C1 segment of cervical spinal cord (tissue), 14 donors: ENCODE measurements at places on chromosomes 6 and 20.

- DNase-seq, result peak; percentile 31
Observed at GRCh38 chr6:118784641-118785164, 109.2 kb upstream of the ASF1A start.

DNA sequence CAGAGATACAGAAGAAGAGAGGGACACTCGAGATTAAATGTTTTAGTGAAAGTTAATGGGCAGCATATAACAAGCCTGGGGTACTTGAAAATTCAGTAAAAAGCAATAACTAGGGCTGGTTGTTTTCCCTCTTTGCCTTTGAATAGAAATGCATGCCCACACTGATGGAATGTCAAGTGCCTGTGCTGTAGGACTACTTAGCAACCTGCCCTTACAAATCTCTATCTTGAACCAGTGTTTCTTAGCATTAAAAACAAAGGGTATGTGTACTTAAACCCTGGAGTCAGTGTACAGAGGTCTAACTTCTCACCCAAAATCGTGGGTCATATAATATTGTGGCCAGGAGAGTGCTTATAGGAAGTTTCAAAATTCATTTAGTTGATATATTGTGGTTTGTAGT, 37.1 kb downstream of the RNF144B start:
- DNase-seq, result no peak

- no peak for DNase-seq
Observed at GRCh38 chr6:34638834-34639736, 57.5 kb downstream of the ILRUN start.

DNA sequence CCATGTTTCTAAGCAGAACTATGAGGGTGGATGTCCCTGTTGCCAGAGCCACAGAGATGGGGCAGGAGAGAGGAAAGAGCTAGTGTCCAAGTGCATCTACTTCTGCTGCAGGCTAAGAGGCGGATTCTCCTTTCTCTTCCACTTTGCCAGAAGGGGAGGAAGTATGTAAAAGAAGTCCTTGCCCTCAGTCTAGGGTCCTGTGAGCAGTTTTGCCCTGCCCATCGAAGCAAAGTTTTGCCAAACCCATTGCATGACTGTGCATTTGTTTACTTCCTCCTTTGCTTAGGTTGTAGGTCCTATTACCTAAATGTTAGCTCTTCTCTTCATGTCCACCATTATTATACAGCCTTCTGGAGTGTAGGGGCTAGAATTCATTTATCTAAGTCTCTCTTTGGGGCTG, 106.2 kb upstream of the ARMC2 start:
- DNase-seq, result no peak

GRCh38 chr20:49394264-49394663, 88.2 kb downstream of the KCNB1 start:
- no peak for DNase-seq

DNA sequence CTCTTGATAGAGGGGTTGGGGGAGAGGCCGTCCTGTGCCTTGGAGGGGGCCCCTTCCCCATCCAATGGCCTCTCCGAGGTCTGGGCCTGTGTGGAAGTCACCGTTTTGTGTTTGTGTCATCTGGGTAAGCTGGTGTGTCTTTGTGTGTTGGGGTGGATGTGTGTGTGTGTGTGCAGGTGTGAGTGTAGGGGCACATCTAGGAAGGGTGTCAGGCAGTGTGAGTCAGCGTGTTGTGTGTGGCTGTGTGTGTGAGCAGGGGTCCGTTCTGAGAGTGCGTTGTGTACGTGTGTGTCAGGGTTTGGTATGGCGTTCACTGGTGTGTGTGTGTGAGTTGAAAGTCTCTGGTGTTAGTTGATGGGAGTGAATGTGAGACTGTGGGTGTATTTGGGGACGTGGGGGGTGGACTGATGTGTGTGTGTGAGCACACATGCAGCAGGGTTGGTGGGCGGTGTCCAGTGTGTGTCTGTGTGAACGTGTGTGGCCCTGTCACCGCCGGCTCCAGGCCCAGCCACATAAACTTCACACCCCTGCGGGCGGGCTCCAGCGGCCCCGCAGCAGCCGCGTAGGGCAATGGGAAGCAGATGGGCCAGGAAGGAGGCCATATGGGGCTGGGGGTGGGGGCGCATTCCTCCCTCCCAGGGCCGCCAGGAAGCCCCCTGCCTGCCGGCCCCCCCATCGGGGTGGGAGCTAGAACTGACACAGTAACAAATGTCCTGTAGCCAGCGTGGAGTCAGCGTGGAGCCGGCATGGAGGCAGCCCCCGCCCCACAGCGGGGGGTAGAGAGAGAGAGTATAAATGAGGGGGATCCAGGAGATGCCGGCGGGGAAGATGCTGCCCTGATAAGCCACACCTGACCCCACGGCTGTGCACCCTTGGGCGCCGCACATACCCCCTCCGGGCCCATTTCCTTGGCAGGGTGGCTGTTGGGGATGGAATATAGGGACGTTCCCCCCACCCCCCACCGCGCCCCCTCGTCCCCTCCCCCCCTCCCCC, 32.1 kb downstream of the SNAI1 start:
- no peak for DNase-seq

DNA sequence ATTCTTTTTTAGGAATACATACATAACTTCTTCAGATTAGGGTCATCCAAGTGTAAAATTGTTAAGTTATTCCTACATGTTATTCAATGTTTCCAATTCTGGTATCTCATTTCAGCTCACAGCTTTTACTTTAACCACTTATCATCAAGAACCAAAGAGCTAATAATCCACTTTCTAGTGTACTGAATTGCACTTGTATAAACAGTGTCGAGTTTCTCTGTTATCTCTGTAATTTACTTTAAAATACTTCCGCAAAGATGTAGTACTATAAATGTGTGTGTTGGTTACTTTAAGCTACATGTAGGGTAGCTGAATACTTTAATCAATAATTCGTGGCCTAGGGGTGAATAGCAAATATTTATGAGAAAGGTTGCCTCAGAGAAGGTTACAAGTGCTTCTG, 8.8 kb upstream of the GJA1 start:
- DNase-seq, result no peak

- no peak for DNase-seq
Observed at GRCh38 chr6:125957845-125958244, 1.3 kb downstream of the HINT3 start.

GRCh38 chr6:156197513-156197912, 579.7 kb upstream of the ARID1B start:
- no peak for DNase-seq

DNA sequence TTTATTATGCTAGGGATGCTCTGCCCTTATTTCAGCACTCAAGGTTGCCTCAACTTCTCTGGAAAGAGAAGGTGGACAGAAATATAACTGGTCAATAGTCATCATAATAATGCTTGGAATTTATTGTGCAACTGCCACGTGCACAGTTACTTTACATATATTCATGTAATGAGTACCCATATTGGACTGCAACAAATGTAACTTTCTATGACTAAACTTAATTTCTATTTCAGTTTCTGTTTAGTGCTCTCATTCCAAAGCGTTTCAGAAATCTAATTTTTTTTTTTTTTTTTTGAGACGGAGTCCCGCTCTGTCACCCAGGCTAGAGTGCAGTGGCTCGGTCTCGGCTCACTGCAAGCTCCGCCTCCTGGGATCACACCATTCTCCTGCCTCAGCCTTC, 28.3 kb upstream of the CD83 start:
- DNase-seq, result no peak

DNA sequence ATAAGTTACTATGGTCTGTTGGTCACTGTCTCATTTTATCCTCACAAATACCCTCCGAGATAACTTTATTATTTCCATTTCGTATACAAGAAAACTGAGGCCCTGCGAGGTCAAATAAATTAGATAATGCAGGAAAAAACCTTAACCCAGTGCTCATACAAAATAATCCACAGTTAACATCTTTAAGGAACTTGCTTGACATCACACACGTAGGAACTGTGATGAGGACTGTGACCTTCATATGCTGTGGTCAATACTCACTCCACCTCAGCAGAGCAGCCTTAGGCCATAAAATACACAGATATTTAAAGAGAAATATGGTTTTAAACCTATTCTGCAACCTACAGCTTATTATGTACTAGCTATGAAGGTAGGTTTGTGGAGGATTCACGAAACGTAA, 34.3 kb downstream of the PRDM1 start:
- DNase-seq, result no peak

GRCh38 chr6:36042618-36043260, 15.1 kb downstream of the MAPK14 start:
- no peak for DNase-seq

- DNase-seq, result no peak
Observed at GRCh38 chr6:138277835-138278234, 59.5 kb upstream of the PBOV1 start.

GRCh38 chr20:16083639-16084280, 489.5 kb downstream of the KIF16B start:
- DNase-seq, result no peak

DNA sequence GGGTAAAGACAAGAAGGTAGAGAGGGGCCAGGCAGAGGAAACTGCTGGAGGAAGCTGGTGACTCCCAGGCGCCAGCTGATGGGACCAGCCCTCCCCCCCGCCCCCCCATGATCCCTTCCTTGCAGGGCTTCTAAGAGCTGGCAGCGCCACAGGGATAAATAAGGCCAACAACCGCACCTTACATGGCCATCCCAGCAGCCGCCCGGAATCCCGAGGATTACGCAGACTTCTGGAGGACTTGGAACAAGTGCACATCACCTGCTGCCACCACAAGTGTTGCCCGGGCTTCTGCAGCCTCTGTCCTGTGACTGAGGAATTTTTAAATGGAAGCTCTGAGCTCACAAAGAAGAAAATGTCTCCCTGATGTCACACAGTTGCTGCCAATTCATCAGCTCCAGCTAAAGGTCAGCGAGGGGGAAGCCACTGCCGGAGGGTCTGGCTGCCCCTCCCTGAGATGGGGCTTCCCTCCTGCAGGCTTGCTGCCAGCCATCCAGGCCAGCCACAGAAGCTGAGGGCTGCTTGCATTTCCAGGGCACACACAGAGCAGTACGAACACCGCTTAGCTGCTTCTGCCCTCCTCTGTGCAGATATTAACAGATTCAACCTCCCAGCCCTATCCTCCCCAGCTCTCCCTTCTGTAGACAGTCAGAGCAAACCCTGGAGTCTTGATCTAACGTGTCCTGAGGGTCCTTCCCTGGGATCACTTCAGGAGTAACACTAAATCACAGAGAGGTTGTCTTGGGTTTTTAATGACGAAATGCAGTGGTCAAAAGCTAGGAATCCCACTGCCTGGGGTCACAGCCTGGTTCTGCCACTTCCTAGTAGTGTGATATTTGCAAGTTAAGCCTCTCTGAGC, 38.6 kb upstream of the PIM1 start:
- DNase-seq, result peak; percentile 63

DNA sequence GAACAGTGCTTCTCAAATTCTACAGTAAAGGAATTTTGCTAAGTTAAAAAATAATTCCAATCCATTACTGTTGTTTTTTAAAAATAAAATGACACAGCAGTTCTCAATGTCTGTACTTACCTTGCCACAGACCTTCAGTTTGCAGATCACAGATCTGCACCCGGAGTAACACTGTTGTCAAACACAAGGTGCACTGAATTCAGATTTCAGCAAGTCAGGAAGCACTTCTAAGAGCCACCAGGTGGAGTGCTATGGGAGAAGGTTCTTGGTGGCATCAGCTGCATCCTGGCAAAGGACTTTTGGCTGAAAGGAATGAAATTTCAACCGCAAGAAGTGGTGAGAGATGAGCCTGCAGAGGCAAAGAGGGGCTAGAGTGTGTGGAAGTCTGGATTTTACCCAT, 17.4 kb downstream of the RSPH4A start:
- no peak for DNase-seq

- DNase-seq, result peak; percentile 24
Observed at GRCh38 chr6:80004173-80005072, at the start of gene TTK. TSS of gene TTK (plus strand) at chr6:80004649. CDS start at chr6:80005844, 1,195 bp downstream.

DNA sequence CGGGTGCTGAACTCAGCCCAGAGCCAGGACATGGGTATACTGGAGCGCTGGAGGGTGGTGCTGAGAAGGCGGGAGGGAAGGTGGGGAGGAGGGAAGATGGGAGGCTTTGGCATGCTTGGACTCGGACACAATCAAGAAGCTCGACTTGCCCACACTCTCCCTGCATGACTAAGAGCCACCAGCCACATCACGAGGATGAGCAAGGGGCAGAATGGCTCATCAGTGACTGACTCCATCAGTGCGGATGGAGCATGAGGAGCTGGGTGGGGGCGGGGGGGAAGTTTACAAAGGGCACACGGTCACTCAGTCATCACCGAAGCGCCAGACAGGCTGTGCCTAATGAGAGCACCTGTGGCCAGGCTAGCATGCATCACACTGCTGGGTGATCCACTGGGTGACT, 222.8 kb downstream of the KIF16B start:
- no peak for DNase-seq
